SK-N-SH (cell line): ENCODE measurements at places on chromosomes 12 and 14.

GRCh38 chr12:125852116-125852515 lies 786.9 kb downstream of the AACS start:
- DNase-seq = no peak

DNA sequence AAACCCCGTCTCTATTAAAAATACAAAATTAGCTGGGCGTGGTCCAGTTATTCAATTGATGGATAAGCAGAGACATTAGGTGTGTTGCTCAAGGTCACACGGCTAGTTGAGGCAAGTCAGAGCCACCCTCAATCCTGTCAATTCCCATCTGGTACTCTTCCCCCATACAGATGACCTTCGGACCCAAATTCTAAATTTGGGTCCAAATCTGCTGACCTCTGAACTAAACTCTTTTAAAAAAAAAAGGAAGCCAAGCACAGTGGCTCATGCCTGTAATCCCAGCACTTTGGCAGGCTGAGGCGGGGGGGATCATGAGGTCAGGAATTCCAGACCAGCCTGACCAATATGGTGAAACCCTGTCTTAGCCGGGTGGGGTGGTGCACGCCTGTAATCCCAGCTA lies 23.9 kb downstream of the GCN1 start:
- no peak for DNase-seq

DNA sequence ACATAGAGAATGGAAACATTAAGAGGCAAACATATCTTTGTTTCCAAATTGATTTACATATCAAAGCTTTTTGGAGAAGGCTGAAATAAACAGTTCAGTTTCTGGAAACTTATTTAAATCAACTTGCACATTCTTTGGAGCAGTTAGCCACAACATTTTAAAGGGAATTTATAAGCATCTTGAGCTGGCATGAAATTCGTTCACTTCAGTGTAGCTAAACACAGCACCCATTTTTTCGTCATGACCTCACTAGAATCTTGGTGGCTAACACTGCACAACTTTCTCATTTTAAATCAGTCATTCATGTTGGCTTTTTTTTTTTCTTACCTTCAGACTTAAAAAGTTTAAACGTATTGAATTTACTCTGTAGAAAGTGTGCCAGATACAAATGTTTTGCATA lies 1139.9 kb upstream of the FLRT2 start:
- DNase-seq = no peak

DNA sequence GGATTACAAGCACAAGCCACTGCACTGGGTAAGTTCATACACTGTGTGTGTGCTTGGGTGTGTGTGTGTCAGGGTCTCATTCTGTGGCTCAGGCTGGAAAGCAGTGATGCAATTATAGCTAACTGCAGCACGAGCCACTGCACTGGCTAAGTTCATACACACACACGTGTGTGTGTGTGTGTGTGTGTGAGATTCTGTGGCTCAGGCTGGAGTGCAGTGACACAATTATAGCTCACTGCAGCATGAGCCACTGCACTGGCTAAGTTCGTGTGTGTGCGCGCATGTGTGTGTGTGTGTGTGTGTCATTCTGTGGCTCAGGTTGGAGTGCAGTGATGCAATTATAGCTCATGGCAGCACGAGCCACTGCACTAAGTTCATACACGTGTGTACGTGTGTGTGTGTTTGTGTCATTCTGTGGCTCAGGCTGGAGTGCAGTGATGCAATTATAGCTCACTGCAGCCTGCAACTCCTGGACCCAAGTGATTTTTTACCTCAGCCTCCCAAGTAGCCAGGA lies 85.4 kb downstream of the HECTD1 start:
- no peak for DNase-seq

- no peak for DNase-seq
Observed at GRCh38 chr14:53450871-53451270, 297.7 kb upstream of the DDHD1 start.
